Skeletal muscle cell (primary cell): ENCODE measurements at places on chromosomes 7 and 10.

- DNase-seq, result no peak
Observed at GRCh38 chr7:31065840-31066239, 13.7 kb downstream of the ADCYAP1R1 start.

- no peak for DNase-seq
Observed at GRCh38 chr10:55078121-55078520, 277.1 kb upstream of the PCDH15 start.

- peak; percentile 8 for DNase-seq
Observed at GRCh38 chr7:69932034-69932628, 333.9 kb downstream of the AUTS2 start.

DNA sequence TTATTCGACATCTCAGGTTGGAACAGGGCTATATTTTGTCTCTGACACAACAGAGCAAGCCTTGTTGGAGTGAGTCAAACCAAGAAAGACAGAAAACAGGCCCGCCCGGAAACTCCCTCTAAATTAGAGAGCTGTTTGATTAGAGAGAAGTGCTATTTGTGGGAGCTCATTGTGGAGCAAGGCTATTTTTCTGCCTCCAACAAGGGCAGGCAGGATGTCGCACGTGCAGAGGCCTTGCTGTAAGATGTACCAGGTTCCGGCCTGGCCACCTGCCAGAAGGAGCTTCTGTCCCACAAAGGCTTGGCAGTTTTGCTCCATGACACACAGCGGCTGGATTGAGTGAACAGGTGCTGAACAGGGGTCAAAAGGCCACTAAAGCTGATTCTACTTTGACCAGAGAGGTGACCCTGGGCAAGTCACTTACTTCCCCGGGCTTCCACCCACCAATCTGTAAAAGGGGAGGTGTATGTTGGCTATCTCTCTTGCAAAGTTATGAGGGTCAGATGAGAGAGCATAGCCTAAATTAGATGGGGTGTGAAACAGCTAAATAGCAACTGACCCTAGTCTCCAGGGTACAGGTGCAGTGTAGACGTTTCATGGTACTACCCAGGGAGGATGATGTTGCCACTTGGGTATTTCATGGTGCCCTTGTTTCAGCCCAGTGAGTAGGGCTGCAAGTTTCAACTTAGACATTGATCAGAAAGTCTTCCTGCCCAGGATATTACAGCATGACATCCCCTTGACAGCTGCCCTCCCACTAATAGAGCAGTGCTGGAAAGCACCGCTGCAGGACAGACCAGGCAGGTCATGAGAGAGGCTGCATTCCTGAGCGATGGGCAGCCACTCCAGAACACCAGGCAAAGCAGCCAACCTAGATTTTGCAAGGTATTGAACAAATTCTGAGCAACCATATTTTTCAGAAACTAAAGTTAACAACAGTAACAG, 62.0 kb downstream of the VSTM4 start:
- DNase-seq, result no peak

- no peak for DNase-seq
Observed at GRCh38 chr10:20888620-20889330, 8.3 kb downstream of the NEBL start.

DNA sequence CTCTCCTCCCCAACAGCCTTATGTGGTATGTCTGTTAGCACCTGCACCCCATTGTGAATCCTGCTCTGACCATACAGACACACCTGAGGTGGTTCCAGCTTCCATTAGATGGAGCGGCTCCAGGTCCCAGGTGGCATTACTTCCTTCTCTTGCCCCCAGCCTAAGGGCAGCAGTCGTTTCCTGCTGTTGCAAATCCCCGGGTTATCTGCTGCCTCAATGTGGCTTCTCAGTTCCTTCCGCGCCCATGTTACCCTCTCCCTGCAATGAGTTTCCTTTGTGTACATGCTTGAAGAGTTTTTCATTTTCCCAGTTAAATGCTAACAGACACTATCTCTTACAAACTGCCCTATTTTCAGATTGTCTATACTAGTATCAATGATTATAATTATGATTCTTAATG, 62.8 kb upstream of the PRKCQ start:
- no peak for DNase-seq

DNA sequence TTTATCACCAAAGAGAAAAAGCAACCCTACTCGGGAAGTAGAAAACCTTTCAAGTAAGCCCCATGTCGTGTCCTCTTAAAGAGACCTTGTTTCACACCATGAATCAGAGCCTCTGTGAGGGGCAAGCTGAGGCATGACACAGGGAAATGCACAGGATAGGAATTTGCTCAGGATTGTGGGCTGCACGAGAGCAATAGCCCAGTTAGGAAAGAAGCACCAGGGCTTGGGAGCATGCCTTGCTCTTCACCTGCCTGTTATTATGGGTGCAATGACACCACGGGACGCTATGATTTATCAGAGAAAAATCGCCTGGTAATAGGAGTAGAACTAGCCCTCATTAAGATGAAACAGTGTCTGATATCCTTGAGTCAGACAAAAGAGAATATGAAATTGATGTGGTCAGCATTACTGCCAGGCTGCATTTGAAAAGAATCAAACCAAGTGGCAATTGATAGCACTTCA, 562.9 kb upstream of the NRP1 start:
- DNase-seq, result no peak

DNA sequence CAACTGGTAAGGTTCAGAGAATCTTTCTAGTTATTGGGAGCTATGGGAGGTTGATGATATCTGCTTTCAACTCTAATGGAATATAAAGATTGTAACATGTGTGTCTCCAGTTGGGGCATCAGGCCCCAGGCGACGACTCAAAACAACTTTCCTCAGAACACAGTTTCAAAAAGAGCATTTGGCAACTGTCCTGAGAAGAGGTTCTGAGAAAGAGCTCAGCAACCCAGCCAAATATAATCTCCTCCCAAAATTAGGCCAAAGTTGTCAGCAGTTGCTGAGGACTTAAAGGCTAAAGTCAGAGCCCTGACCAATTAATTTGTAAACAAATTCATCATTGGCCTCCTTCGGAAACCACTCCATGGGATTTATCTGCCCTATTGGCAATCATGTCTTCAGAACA, 251.1 kb upstream of the NFE2L3 start:
- DNase-seq, result no peak

GRCh38 chr10:128744811-128745305, 618.6 kb upstream of the MKI67 start:
- no peak for DNase-seq

DNA sequence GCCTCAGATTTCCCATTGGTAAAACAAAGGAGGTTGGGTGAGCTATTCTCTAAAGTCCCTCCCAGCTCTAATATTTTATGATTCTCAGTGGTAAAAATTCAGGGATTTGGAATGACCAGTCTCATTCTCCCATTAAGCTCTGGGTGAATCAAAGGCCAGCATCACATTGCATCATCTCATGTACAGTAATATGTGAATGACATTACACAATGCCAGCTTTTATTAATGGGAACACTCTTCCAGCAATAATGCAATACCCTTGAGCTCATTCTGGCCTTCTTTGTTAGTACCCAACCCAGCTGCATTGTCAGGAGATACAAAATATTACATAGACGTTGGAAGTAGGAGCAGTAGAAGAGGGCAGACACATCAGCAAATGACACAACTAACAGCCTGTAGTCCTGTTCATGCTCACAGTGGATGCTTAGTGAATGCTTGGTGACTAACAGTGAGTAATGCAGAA, 100.0 kb upstream of the EGR2 start:
- DNase-seq, result peak; percentile 88

- DNase-seq, result peak; percentile 19
Observed at GRCh38 chr10:130127364-130128061, 8.7 kb upstream of the GLRX3 start.

DNA sequence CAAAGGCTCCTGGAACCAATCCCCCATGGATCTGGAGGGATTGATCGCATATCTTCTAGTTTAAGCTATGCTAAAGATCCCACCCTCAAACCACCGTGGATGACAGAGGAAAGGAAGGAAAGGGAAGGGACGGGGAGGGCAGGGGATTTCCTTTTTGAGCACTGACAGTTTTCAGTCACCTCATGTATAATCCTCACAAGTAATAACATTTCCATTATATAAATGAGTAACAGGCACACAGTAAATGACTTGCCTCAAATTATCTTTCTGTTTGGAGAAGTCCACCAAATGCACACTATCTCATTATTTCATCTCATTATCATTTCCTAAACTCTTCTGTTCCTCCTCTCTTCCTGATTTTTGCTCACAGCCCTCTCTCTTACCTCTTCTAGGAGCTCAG, 127.1 kb upstream of the AOAH start:
- DNase-seq, result no peak

- DNase-seq, result no peak
Observed at GRCh38 chr7:37108615-37109014, 340.0 kb downstream of the ELMO1 start.

- DNase-seq, result no peak
Observed at GRCh38 chr7:138865843-138866242, 67.8 kb upstream of the ATP6V0A4 start.

- no peak for DNase-seq
Observed at GRCh38 chr7:1236132-1236661, 3.5 kb downstream of the UNCX start.

- DNase-seq, result no peak
Observed at GRCh38 chr10:73019100-73019499, 64.5 kb upstream of the PLA2G12B start.

DNA sequence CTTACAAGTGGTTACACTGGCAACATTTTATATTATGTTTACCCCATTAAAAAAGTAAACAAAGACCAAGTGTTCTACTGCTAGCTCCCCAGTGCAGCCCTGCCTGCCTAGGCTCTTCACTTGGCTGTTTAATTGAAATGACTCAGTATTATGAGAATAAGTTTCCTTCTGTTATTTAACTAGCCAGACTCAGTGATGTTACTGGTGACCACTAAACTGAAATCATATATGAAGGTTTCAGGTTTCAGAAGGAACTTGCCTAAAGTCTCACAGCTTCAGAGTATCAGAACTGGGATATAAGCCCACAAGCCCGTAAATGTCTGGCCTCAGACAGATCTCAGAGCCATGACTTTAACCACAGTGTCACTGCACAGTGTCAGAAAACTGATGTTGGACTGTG, 66.8 kb upstream of the EXOC4 start:
- DNase-seq, result no peak

DNA sequence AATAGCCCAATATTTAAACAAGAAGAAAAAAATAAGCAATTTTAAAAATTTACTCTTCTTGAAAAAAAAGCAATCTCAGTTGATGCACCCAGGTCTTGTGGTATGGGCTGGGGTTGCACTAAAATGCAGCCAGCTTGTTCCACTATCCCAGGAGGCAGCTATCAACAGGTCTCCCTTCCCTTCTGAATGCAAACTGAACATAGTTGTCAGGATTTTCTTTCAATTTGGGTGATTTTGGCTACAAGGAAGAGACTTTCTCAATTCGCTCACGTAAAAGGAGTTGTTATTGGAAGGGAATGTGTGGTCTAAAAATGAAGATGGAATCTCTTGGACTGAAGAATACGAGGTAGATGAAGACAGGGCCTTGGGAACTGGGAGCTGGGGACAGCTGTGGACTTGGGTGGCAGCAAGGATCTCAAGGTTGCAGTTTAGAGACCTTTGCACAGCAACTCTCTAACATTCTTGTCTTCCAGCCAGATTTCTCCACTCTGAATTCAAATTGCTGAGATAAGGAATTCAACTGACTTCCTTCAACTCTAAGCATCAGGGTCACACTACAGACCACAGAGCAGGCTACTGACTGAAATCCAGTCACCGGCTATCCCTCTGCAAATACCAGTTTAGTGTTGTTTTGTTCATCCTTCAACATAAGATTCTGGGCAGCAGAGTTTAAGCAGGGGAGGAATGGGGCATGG, 3.1 kb upstream of the TMEM26 start:
- DNase-seq, result no peak

GRCh38 chr10:9900751-9901150, 1116.9 kb upstream of the CELF2 start:
- DNase-seq, result no peak

DNA sequence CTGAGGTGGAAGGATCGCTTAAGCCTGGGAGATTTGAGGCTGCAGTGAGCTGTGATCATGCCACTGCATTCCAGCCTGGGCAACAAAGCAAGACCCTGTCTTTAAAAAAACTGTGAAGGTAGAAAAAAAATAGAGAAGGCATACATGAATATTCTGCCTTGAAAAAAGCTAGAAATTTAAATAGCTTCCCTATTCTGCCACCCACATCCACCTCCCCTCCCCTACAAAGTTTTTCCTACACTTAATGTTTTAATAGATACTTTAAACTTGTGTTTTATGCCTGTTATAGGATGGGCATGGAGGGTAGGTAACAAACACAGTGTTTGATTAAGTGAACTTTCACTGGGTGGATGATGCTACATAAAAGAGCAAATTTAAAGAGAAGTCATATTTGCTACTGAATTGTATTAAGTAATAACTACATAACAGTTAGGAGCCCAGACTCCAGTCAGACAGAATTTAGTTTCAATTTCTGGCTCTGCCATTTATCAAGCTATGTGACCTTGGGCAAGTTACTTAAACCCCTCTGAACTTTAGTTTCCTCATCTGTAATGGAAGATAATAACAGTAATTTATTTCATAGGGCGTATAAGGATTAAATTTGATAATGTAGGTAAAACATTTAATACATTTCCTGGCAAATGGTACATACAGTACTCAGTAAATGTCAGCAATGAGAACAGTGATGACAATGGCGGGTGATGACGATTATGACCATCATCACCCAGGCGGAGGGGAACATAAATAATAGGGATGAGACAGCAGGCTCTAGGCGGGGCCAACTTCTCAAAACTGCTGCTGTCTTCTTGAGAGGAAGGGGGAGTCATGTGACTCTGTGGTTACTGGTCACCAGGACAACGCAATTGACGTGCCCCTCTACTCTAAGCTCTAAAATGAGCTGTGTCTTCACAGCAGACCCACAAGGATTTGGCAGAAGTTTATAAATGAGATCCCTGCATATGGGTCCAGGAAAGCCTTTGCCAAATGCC, 15.8 kb downstream of the DNMBP start:
- DNase-seq, result peak; percentile 96

DNA sequence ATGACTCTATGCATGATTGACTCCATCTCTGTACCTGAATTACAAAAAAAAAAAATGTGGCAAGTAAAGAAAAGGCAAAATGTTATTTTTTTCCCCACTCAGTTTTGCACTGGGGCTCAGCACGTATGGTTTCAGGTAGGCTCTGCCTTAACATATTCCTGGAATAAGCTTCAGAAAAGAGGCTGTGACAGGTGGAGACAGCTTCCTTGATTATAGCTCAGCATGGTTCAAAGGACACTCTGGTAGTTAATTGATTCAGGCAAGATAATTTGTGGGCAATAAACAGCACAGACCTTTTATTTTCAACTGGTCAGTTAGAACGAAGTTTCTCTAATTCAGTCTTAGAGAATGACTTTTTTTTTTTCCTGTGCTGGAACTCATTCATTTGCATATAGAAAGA, 347.3 kb downstream of the GALNT17 start:
- no peak for DNase-seq

GRCh38 chr7:84529480-84530205, 335.1 kb upstream of the SEMA3A start:
- DNase-seq, result no peak

GRCh38 chr7:73577627-73578341, 595 bp downstream of the TBL2 start:
- DNase-seq, result no peak

- no peak for DNase-seq
Observed at GRCh38 chr7:55150709-55151451, 132.1 kb downstream of the EGFR start.
